Glutamatergic neuron (in vitro differentiated cells): ENCODE measurements at places on chromosomes 7 and 10. TPM values are rescaled to one million over a fixed set of nuclear protein-coding genes. Genes with fewer than 3 reads are reported as not detected.

GRCh38 chr7:137446025-137446424, 102.5 kb upstream of the PTN start:
- no peak overlapping the region for H3K4me3 ChIP-seq
- H3K4me1 ChIP-seq, result peaks cover 1% of the 10 kb centered on the region
- H3K27ac ChIP-seq, result no peak overlapping the region
- no peaks in the 10 kb centered on the region for H3K36me3 ChIP-seq
- DNase-seq, result no peak

DNA sequence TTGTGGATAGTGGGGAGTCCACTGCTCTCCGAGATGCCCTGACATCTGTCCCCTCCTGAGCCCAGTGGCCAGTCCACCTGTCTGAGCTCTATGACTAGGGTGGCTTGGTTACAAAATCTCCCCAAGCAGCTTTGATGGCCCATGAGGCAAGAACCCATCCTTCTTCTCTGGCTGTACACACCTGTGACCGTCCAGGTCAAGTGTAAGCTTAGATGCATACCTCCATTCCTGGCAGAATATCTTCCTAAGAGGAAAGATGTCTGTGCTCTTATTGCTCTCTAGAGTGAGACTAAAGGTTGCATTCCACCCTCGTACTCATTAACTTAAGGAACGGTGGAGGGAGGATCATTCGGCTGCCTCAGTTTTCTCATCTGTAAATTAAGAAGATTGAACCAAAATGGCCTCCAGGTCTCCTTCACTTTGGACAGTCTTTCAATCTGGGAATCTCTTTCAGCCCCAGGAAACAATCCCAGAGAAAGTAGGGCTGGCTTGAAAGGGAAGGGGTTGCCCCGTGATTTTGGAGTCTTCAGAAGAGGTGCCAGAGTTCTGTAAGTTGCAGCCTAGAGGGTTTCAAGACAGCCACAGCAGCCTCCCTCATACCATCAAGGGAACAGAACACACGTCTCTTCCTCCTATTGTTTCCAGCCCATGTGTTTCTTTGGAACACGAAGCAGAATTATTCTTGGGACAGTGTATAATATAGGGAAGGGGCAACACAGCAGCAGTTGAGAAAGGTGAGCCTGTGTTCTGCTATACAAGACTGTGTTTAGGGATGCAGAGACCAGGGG, 5.5 kb downstream of the HOXA4 start:
- no peak overlapping the region for H3K27ac ChIP-seq
- no peak overlapping the region for H3K4me3 ChIP-seq
- no peaks in the 10 kb centered on the region for H3K36me3 ChIP-seq
- peaks cover 39% of the 10 kb centered on the region for H3K27me3 ChIP-seq

The SLC18A3 gene
- 21.5 TPM for total RNA-seq

DNA sequence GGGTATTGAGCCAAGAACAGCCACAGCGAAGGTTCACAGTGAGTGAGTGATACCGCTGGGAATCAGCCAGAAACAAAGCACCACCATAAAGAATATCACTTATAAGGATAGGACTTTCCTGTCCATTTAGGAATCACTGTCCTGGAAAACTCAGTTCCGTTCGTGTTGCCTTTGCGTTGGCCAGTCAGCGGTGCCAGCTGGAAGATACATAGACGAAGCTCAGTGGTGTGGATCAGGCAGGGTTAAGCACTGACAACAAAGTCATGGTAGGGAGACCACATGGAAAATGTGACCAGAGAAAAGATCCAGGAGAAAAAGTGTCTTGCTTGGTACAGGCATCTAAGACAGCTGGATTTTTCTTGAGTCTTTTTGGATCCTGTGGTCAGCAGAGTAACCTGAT, 579.7 kb upstream of the DPP6 start:
- no peaks in the 10 kb centered on the region for H3K4me1 ChIP-seq
- H3K27ac ChIP-seq, result no peak overlapping the region
- H3K4me3 ChIP-seq, result no peak overlapping the region
- H3K27me3 ChIP-seq, result peaks cover 4% of the 10 kb centered on the region

DNA sequence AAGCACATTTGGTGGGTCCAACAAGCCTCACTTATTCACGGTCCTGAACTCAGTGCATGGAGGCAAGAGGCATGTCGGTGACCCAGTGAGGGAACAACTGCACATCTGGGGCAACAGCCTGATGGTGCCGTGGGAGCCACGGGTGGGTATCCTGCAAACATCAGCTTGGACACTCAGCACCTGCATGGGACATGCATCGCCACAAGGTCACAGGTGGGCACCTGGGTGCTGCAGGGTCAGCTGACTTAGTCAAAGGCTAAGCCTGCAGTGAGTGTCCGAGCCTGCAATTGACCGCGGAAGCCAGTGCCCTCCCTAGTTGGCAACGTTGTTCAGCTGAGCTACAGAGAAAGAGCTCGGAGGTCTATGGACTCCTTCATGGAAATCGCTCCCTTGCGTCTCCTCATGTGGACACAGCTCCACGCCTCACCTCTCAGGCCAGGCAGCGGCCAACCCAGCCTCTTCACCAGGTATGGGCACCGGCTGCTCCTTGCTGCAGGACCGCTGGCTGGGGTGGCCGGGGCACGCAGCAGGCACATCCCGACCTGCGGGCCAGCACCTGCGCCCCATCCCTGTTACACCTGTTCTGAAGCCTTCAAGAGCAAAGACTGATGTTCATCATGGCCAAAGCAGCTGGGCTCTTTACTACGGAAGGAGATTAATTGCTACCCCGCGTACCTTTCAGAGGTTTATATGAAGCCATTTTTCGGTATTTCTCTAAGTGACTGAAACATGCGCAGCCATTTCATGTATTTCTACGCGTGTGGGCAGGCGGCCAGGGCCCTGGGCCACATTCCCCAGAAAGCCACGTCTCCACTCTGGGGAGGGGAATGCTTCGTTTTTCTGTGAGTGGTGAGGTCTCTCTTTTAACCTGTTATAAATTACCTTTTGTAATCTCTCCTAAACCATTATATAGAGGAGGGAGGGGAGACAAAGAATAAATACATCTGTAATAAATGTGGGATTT, 380.7 kb downstream of the DNAJB6 start:
- peaks cover 2% of the 10 kb centered on the region for H3K27me3 ChIP-seq
- DNase-seq, result no peak
- no peaks in the 10 kb centered on the region for H3K36me3 ChIP-seq
- H3K4me1 ChIP-seq, result peaks cover 1% of the 10 kb centered on the region

The RAPGEF5 gene
- 169 TPM for total RNA-seq

- H3K36me3 ChIP-seq, result no peaks in the 10 kb centered on the region
- peaks cover 46% of the 10 kb centered on the region for H3K4me1 ChIP-seq
- peak overlapping the region; percentile 75 for H3K27ac ChIP-seq
Observed at GRCh38 chr7:30845426-30846135, 66.1 kb upstream of the AQP1 start.

- no peak overlapping the region for H3K4me3 ChIP-seq
- H3K36me3 ChIP-seq, result no peaks in the 10 kb centered on the region
- no peak overlapping the region for H3K27ac ChIP-seq
Observed at GRCh38 chr7:82019551-82020475, 250.0 kb upstream of the HGF start.

DNA sequence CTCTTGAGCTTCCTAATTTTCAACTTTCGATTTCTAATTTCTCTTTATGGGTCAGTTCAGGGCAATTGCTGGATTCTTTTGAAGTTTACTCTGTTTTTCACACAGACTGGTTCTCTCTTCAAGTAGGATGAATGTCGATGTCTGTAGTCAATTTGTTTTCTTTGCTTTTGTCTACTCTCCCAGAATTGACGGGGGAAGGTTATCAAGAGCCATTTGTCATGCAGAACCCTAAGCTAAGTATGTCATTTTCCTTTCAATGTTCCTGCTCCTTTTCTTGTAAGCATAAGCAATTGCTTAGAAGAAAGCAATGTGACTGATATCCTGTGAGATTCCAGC, 53.7 kb downstream of the SLC39A12 start:
- no peak for DNase-seq
- no peaks in the 10 kb centered on the region for H3K4me1 ChIP-seq
- H3K36me3 ChIP-seq, result no peaks in the 10 kb centered on the region
- peaks cover 1% of the 10 kb centered on the region for H3K27me3 ChIP-seq

GRCh38 chr7:55044791-55045190, 26.0 kb downstream of the EGFR start:
- no peaks in the 10 kb centered on the region for H3K27me3 ChIP-seq
- peaks cover 1% of the 10 kb centered on the region for H3K4me1 ChIP-seq
- no peak for DNase-seq
- no peak overlapping the region for H3K27ac ChIP-seq

GRCh38 chr10:62130948-62131347, 137.7 kb downstream of the RTKN2 start:
- H3K27ac ChIP-seq, result no peak overlapping the region
- no peaks in the 10 kb centered on the region for H3K36me3 ChIP-seq
- no peak for DNase-seq

The THNSL1 gene
- total RNA-seq, result 2.9 TPM
